ENCODE measurements at places on chromosomes 3 and 15. TPM values are rescaled to one million over a fixed set of nuclear protein-coding genes. Genes with fewer than 3 reads are reported as not detected.
A peak's percentile ranks its signal among the peaks of the same experiment; 100 is the strongest.

DNA sequence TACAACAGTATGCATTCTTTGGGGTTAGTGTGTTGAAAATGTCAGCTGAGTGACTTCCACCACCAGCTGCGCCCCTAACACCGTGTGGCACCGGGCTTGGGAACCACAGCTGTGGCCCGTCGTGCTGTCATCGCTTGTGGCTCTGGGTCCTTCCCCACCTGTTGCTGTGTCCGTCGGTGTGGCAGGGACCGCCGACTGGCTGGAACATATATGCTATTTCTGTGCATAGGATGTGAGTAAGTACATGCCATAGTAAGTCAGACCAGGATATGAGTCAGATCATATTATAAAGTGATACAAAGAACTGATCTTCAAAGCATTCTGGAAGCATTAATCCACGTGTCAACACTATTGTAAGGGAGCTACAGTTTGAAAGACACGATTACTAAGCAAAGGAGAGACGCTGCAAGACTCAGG, 31.9 kb downstream of the EHD4 start:
- peak overlapping the region; percentile 2 for H3K27ac ChIP-seq
- no peak overlapping the region for H3K4me3 ChIP-seq
- H3K36me3 ChIP-seq = no peaks in the 10 kb centered on the region
- H3K4me1 ChIP-seq = peaks cover 20% of the 10 kb centered on the region

GRCh38 chr15:98935736-98936135, 71.9 kb downstream of the PGPEP1L start:
- no peak overlapping the region for H3K27ac ChIP-seq
- H3K4me1 ChIP-seq = no peaks in the 10 kb centered on the region
- H3K27me3 ChIP-seq = no peaks in the 10 kb centered on the region
- DNase-seq = no peak
- H3K4me3 ChIP-seq = no peak overlapping the region

The RIOX2 gene
- total RNA-seq = 16.8 TPM

DNA sequence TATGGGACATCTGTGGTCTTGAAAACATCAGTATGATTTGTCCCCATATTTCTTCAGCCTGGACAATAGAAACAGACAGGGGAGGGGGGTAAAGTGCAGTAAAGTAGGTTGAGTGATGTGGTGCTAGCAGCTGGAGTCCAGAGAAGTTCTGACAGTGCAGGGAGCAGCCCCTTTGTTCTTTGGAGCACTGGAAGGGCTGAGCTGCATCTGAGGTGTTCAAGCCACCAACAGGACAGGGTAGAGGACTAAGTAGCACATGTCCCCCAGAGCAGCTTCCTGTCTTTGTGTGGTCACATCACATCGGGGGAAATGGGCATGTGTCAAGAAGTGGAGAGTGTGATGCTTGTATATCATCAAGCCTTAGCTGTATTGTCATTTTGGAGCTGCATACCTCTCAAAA, 12.1 kb downstream of the MRPS22 start:
- H3K36me3 ChIP-seq = peaks cover 21% of the 10 kb centered on the region
- no peaks in the 10 kb centered on the region for H3K4me1 ChIP-seq
- no peak for DNase-seq
- no peak overlapping the region for H3K27ac ChIP-seq
- H3K4me3 ChIP-seq = no peak overlapping the region

DNA sequence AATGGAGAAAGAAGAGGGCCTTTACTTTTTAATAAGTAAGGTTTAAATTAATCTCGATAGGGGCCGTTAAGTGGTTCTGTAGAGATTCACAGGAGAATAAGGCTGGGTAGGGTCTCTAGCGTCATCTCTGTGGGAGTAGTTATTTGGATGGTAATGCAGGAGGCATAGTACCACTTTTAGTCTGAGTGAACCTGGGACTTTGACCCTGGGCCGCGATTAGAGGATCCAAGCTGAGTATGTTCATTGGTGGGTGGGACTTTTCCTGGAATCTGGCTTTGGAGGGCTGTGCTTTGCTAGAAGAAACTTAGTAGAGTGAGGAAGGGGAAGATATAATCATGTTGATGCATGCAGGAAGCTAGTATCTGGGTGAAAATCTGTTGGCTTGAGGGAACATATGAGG, 4.0 kb downstream of the LPP start:
- H3K36me3 ChIP-seq = no peaks in the 10 kb centered on the region
- H3K27ac ChIP-seq = peak overlapping the region; percentile 99
- H3K4me3 ChIP-seq = peak overlapping the region; percentile 18
- H3K4me1 ChIP-seq = peaks cover 70% of the 10 kb centered on the region

The FAH gene
- 12.5 TPM for total RNA-seq

- no peaks in the 10 kb centered on the region for H3K36me3 ChIP-seq
- no peak for DNase-seq
- no peaks in the 10 kb centered on the region for H3K4me1 ChIP-seq
- H3K4me3 ChIP-seq = no peak overlapping the region
- H3K27ac ChIP-seq = no peak overlapping the region
- no peaks in the 10 kb centered on the region for H3K27me3 ChIP-seq
Observed at GRCh38 chr3:17059989-17060550, 175.3 kb downstream of the PLCL2 start.

- H3K27me3 ChIP-seq = no peaks in the 10 kb centered on the region
- H3K4me1 ChIP-seq = no peaks in the 10 kb centered on the region
- no peak overlapping the region for H3K4me3 ChIP-seq
- H3K36me3 ChIP-seq = no peaks in the 10 kb centered on the region
- no peak overlapping the region for H3K27ac ChIP-seq
Observed at GRCh38 chr3:191175102-191175501, 23.9 kb upstream of the OSTN start.

DNA sequence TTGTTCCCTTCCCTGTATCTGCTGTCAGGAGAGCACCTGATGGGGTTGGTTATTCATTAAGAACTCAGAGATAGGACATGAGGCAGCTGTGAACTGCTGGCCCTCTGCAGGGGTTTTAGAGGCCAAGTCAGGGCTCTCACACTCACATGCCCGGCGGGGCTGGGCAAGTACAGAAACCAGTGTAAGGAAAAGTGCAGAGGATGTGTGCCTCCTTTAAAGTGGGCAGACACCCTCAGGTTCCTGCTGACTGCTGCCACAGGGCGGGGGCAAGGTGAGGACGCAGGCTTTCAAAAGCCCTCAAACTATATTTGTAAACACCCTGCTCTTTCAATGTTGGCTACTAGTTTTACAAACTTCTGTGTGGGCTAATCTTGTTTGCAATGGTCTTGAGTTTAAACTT, 22.4 kb downstream of the CXCR6 start:
- H3K4me3 ChIP-seq = no peak overlapping the region
- no peak overlapping the region for H3K27ac ChIP-seq
- H3K27me3 ChIP-seq = no peaks in the 10 kb centered on the region
- H3K4me1 ChIP-seq = peaks cover 27% of the 10 kb centered on the region
- DNase-seq = no peak

DNA sequence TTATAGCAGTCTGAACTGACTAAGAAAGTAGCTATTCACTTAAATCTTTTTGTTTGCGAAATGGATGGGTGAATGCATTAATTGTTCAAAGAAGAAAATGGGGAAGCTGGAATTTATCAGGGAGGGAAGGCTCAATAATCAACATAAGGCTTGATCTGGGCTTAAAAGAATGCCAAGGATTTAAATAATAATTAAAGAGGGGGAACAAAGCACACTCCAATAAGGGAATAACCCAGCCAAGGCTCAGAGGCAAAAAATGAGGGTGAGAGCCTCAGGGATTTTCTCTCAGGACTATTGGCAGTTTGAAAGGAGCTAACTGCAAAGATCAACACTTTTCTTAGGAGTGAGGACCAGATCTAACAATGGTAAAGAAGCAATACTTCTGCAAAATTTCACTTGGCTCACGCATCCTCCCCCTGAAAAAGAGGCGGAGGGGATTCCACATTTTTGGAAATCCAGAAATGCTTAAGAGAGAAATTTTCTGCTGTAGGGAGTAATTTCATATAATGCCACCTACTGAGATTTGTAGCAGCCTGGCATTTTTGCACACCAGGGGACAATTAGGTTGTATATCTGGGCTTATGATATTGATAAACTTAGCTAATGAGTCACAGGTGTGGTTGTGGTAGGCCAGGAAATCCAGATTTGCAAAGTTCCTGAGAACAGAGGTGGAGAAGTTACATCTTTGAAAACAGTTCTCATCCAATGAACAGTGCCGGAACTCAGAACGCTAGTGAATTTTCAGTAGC, 405.1 kb downstream of the TUSC7 start:
- no peak overlapping the region for H3K27ac ChIP-seq
- DNase-seq = no peak
- no peak overlapping the region for H3K4me3 ChIP-seq
- no peaks in the 10 kb centered on the region for H3K36me3 ChIP-seq

- no peaks in the 10 kb centered on the region for H3K27me3 ChIP-seq
- H3K27ac ChIP-seq = no peak overlapping the region
- no peak overlapping the region for H3K4me3 ChIP-seq
- no peaks in the 10 kb centered on the region for H3K4me1 ChIP-seq
Observed at GRCh38 chr3:112685420-112685819, 44.5 kb upstream of the CCDC80 start.

- H3K4me3 ChIP-seq = no peak overlapping the region
- DNase-seq = no peak
- H3K4me1 ChIP-seq = no peaks in the 10 kb centered on the region
- no peaks in the 10 kb centered on the region for H3K27me3 ChIP-seq
- H3K36me3 ChIP-seq = no peaks in the 10 kb centered on the region
Observed at GRCh38 chr15:57948351-57949289, 116.9 kb downstream of the ALDH1A2 start.

DNA sequence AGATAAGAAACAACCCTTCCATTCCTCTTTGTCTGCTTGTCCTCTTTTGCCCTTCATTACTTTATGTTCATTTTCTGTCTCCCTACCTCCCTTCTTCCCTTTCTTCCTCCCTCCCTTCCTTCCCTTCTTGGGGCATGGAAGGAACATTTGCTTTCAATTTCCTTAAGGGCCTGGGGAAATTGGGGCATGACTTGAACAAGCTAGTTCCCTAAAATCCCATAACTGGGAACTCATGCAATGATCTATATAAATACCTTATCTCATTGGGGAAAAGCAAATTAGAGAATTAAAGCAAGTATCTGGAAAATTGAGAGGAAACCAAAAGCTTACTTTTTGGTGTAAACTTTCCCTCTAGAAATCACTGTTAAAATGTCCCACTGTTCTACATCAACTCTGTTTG, 35.7 kb downstream of the BOC start:
- peak overlapping the region; percentile 78 for H3K27ac ChIP-seq
- no peak for DNase-seq
- H3K4me1 ChIP-seq = peaks cover 60% of the 10 kb centered on the region
- H3K36me3 ChIP-seq = peaks cover 18% of the 10 kb centered on the region
- no peak overlapping the region for H3K4me3 ChIP-seq
- no peaks in the 10 kb centered on the region for H3K27me3 ChIP-seq

DNA sequence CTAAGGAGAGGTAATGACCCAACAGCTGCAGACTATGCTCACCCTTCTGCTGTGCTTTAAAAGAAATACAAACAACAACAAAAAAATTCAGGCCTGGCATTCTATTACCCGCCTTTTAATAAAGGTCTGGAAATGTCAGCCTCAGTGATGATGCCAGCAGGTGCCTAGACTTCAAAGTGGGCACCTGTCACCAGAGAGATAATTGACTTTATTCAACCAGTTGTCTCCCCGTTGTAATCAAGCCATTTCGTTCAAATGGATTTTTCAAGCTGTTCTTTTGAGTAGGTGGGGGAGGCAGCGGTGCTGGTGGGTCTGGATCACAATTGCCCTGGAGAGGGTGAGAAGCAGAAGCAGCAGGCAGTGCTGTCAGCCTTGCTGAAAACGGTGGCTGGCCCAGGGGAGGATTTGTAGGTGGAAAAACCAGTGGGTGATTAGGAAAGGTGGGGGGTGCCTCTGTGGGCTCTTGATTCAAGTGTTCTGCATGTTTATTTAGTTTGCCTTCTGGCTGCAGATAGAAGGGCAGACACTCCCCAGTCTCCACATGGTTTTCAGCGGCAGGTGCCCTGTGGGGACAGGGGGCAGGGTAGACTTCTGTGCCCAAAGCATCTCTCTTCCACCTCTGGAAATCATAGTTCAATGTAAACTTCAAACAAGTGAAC, 300.2 kb upstream of the SLCO3A1 start:
- H3K4me1 ChIP-seq = no peaks in the 10 kb centered on the region
- H3K27me3 ChIP-seq = no peaks in the 10 kb centered on the region
- DNase-seq = no peak
- H3K36me3 ChIP-seq = no peaks in the 10 kb centered on the region

DNA sequence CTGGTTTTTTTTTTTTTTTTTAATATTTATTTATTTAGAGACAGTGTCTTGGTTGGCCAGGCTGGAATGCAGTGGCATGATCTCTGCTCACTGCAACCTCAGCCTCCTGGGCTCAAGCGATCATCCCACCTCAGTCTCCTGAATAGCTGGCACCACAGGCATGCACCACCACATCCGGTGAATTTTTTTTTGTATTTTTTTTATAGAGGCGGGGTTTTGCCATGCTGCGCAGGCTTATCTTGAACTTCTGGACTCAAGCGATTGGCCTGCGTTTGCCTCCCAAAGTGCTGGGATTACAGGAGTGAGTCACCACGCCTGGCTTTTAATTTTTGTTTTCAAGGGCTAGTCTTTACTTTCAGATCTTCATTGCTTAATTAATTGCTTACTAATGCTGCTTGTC, 13.1 kb downstream of the PCCB start:
- H3K27ac ChIP-seq = no peak overlapping the region
- H3K36me3 ChIP-seq = peaks cover 66% of the 10 kb centered on the region
- no peaks in the 10 kb centered on the region for H3K4me1 ChIP-seq
- H3K4me3 ChIP-seq = no peak overlapping the region
- no peak for DNase-seq
- no peaks in the 10 kb centered on the region for H3K27me3 ChIP-seq

GRCh38 chr3:46922871-46923558, 45.5 kb downstream of the PTH1R start:
- no peaks in the 10 kb centered on the region for H3K27me3 ChIP-seq
- no peak overlapping the region for H3K27ac ChIP-seq
- no peak overlapping the region for H3K4me3 ChIP-seq

- H3K4me1 ChIP-seq = no peaks in the 10 kb centered on the region
- no peak for DNase-seq
- no peaks in the 10 kb centered on the region for H3K36me3 ChIP-seq
- H3K27ac ChIP-seq = no peak overlapping the region
Observed at GRCh38 chr3:42829083-42829627, 19.9 kb downstream of the ACKR2 start.

DNA sequence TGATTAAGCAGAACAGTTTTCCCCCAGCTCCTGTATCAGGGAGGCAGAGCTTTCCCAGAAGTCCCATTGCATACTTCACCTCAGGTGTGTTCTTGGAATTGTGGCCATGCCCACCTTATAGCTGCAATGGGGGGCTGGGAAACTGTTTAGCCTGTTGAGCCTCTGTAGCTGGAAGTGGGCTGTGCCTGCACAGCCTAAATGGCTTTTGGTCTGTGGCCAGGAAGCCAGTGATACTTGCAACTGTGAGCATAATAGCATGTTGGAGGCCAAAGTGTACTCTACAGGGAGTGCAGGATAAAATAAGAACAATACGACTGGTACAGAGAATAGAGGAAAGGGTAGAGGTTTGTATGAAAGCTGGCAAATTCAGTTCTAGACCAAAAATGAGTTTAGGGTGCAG, 248.5 kb downstream of the PTPRG start:
- H3K4me3 ChIP-seq = no peak overlapping the region
- H3K27me3 ChIP-seq = no peaks in the 10 kb centered on the region

The C3orf85 gene
- not detected for total RNA-seq

The ARGFX gene
- not detected for total RNA-seq

Data from sigmoid colon (tissue), 7 donors.